ENCODE measurements at places on chromosomes 1 and 21. TPM values are rescaled to one million over a fixed set of nuclear protein-coding genes. Genes with fewer than 3 reads are reported as not detected.

Gene MYOC
- total RNA-seq = not detected

Gene CBR3
- 3.0 TPM for total RNA-seq

Gene KRTAP19-1
- total RNA-seq = not detected

Gene GIPC2
- total RNA-seq = not detected

Gene PODN
- not detected for total RNA-seq

Gene CKS1B
- 3.9 TPM for total RNA-seq

Gene DCST2
- total RNA-seq = 1.4 TPM

Gene HSF2BP
- 0.59 TPM for total RNA-seq

GRCh38 chr1:184160236-184160635, 108.7 kb downstream of the TSEN15 start:
- H3K4me3 ChIP-seq = no peak overlapping the region
- DNase-seq = peak; percentile 63
- no peaks in the 10 kb centered on the region for H3K27me3 ChIP-seq
- H3K4me1 ChIP-seq = no peaks in the 10 kb centered on the region
- H3K27ac ChIP-seq = no peak overlapping the region

DNA sequence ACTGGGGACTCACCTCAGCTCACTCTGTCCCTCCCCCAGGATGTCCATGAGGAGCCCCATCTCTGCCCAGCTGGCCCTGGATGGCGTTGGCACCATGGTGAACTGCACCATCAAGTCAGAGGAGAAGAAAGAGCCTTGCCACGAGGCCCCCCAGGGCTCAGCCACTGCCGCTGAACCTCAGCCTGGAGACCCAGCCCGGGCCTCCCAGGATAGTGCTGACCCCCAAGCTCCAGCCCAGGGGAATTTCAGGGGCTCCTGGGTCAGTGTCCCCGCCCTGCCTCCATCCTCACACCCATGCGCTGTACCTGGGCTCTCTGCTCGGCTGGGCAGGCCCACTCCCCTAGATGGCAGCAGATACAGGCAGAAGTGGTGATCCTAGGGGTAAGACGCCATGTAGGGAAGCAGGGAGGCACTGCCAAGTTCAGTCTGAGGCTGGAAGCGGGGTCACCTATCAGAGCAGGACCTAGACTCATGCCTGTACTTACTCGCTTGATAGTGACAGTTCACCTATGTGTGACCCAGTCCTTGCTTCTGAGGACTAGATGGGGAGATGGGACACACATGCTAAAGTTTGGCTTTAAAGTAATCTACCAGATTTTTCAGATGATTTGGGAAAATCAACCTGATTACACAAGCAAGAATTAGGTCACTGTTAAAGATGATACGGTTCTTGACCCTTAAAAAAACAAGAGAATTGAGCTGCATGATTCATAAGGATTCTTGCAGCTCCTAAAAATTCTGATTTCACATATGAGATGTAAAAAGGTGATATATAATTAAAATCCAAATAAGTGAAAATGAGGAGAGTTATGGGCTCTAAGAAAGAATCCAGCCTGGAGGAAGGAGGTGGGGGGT, 38.7 kb downstream of the ETNK2 start:
- H3K4me1 ChIP-seq = no peaks in the 10 kb centered on the region
- no peak overlapping the region for H3K27ac ChIP-seq
- no peaks in the 10 kb centered on the region for H3K36me3 ChIP-seq
- H3K27me3 ChIP-seq = no peaks in the 10 kb centered on the region

DNA sequence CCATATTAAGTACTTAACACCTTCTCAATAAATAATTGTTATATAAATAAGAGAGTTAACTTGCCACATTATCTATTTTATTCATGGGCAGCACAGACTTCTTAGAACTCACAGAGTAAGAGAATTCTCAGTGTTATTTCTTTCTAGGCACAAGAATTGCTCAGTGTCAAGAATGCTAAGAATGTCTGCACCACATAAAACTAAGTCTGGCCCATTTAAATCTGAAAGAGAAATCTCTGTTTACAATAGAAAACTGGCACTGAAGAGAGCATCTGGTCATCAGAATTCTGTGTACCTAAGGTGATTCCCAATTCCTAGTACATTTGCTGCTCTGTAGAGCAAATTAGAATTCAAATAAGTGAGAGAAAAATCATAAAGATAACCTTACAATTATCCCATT, 3.8 kb downstream of the OR10K2 start:
- no peaks in the 10 kb centered on the region for H3K36me3 ChIP-seq
- no peak for DNase-seq
- H3K27ac ChIP-seq = no peak overlapping the region
- no peaks in the 10 kb centered on the region for H3K27me3 ChIP-seq
- H3K4me3 ChIP-seq = no peak overlapping the region

GRCh38 chr1:214678386-214678785, 75.4 kb downstream of the CENPF start:
- H3K36me3 ChIP-seq = no peaks in the 10 kb centered on the region
- H3K27me3 ChIP-seq = no peaks in the 10 kb centered on the region
- H3K4me3 ChIP-seq = no peak overlapping the region

DNA sequence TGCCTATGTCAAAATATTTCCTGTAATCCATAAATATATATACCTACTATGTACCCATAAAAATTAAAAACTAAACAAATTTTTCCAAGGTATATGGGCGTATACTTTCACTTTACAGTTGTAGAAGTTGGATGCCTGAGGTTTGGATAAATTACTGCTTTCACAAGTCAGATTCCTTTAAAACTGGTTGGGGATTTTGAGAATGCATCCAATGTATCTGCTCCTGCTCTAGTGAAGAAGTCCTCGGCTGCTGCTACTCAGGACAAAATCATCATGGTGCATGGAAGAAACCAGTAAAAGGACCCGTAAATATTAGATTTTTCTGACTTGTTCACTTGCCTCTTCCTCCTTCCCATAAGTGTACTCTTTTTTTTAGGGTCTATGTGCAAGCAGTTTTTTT, 841.1 kb downstream of the USP25 start:
- no peaks in the 10 kb centered on the region for H3K36me3 ChIP-seq
- no peak overlapping the region for H3K4me3 ChIP-seq
- DNase-seq = no peak
- no peaks in the 10 kb centered on the region for H3K4me1 ChIP-seq
- no peak overlapping the region for H3K27ac ChIP-seq
- no peaks in the 10 kb centered on the region for H3K27me3 ChIP-seq

DNA sequence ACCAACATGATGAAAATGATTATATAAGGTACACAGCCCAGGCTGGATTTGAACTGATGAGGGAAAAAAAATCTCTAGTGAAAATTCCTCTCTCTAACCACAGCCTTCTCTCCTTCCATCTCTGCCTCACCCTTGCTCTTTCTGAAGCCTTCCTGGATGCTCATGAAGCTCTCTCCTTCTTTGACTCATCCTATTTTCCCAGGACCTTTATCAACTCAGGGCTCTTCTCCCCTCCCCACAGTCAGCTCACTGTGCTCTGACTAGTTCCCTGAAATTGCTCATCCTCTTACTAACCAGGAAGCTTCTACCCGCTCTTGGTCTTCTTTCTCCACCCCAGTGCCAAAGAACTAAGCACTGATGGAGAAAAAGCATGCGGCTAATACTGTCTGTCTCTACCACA, 46.4 kb upstream of the ERG start:
- no peaks in the 10 kb centered on the region for H3K27me3 ChIP-seq
- no peak for DNase-seq
- no peak overlapping the region for H3K4me3 ChIP-seq
- no peak overlapping the region for H3K27ac ChIP-seq
- no peaks in the 10 kb centered on the region for H3K4me1 ChIP-seq

- no peak overlapping the region for H3K4me3 ChIP-seq
- no peaks in the 10 kb centered on the region for H3K36me3 ChIP-seq
- H3K27ac ChIP-seq = no peak overlapping the region
- DNase-seq = peak; percentile 43
- no peaks in the 10 kb centered on the region for H3K4me1 ChIP-seq
Measured at GRCh38 chr1:243325305-243325890, 69.6 kb downstream of the SDCCAG8 start.

DNA sequence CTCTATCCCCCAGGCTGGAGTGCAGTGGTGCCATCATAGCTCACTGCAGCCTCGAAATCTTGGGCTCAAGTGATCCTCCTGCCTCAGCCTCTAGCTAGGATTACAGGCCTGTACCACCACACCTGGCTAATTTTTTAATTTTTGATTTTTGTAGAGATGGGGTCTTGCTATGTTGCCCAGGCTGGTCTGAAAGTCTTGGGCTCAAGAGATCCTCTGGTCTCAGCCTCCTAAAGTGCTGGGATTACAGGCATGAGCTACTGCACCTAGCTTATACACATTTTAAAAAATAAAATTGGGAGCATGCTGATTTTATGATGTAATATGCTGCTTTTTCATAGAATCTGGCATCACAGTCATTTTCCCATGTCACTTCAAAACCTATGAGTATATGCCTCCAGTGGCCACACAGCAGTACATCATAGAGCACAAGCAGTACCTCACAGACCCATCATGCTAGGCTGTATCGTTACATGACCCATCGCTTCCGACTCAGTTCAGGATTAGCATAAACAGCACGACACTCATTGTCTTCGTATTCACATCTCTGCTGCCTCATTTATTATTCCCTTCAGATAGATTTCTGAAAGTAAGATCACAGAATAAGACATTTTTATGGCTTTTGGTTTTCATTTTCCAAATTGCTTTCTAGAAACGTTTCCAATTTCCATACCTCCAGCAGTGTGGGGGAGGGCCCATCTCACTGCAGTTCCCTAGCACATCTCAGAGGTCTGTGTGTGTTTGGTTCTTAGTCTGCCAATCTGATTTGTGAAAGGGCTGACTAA, 35.9 kb upstream of the CCSAP start:
- H3K4me3 ChIP-seq = no peak overlapping the region
- no peak for DNase-seq
- no peaks in the 10 kb centered on the region for H3K4me1 ChIP-seq
- no peaks in the 10 kb centered on the region for H3K36me3 ChIP-seq
- no peak overlapping the region for H3K27ac ChIP-seq

- DNase-seq = no peak
- no peak overlapping the region for H3K4me3 ChIP-seq
- no peaks in the 10 kb centered on the region for H3K36me3 ChIP-seq
- H3K27me3 ChIP-seq = peaks cover 5% of the 10 kb centered on the region
- H3K27ac ChIP-seq = no peak overlapping the region
- H3K4me1 ChIP-seq = peaks cover 11% of the 10 kb centered on the region
Measured at GRCh38 chr1:1026599-1027413, 6.9 kb downstream of the AGRN start.

DNA sequence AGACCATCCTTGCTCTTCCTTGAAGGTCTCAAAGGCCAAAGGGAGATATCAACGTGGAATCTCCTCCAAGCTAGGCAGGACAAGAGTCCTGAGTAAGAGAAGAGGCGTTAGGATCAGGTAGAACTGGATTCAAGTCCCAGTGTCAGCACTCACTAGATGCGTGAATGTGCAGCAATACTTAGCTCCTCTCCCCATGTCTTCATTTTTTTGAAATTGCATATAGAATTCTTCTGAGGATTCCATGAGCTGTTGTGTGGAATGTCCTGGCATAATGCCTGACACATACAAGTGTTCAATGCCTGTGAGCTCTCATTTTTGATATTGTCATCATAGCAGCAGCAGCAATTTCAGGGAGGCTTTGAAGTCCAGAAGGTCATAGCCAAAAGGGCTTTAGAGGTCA, 333.2 kb downstream of the KCNH1 start:
- no peak for DNase-seq
- H3K27ac ChIP-seq = no peak overlapping the region
- H3K4me3 ChIP-seq = no peak overlapping the region
- no peaks in the 10 kb centered on the region for H3K27me3 ChIP-seq

- no peaks in the 10 kb centered on the region for H3K36me3 ChIP-seq
- H3K4me3 ChIP-seq = no peak overlapping the region
- no peaks in the 10 kb centered on the region for H3K4me1 ChIP-seq
- no peaks in the 10 kb centered on the region for H3K27me3 ChIP-seq
Measured at GRCh38 chr21:15330872-15331271, 266.1 kb upstream of the NRIP1 start.

Data from CD4-positive, alpha-beta T cell (primary cell).